ENCODE measurements at places on chromosomes 16 and 17.

GRCh38 chr16:81863630-81864352, 84.7 kb downstream of the PLCG2 start:
- no peak for DNase-seq

- DNase-seq = no peak
Measured at GRCh38 chr17:76137001-76137350, 4.1 kb downstream of the FOXJ1 start.

GRCh38 chr16:86342161-86342834, 168.0 kb upstream of the FOXF1 start:
- DNase-seq = no peak

DNA sequence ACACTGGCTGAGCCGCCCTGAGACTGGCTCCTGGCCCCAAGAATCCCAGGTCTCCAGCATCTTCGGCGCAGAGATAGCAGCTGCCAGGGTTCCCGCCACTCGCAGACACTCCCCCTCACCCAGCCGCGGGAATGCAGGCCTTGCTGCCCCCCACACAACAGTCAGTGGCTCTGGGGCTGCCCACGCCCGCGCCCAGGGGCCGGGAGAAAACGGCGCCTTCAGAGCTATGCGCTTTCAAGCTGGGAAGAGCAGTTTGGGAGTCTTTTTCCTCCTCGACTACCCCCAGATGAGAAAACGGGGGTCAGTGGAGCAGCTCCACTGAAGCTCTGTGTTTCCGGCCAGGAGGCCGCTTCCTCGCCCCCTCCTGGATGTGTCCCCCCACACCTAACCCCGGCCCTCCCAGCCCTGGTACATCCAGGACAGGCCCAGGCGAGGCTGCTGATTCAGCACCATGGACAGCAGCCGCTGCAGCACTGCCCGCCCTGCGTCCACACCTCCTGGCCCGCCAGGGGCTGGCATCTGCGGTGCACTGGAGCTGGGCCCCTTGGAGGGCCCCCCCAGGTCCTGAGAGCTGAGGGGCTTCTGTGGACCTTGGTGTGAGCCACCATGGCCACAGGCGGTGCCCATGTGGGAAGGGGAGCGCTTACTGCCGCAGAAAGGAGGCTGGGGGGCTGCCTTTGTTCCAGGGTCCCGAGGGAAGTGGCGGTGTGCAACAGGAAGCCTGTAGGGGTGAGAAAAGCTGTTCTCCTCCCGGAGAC, 35.7 kb downstream of the CACNA1H start:
- no peak for DNase-seq

GRCh38 chr17:6603744-6604325, 36.7 kb downstream of the KIAA0753 start:
- DNase-seq = no peak

- no peak for DNase-seq
Measured at GRCh38 chr16:12546918-12547607, 256.6 kb downstream of the CPPED1 start.

DNA sequence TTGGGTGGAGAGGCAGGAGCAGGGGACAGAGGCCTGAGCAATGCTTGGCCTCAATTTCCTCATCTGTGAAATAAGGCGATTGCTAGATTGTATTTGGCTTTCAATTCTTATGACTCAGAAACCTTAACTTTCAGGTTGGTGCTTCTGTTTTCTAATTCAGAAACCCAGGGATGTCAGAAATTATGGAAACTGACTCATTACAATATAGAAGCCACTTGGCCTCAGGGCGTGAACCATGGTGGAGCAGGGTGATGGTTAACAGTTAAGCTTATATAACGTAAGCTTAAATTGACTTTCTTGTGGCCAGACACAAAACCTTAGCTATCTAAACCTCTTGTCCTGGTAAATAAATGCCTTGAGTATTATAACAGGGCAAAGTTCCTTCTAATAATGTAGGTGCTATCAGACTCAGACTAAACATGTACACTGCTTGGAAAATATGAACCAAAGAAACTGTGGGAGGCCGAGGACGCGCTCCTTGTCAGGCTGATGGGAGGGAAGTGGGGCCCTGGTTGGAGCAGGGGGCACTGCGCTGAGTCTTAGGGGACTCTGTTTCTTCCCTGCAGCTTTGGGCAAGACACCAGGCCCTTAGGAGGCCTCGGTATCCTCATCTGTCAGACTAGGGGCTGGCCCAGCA, 17.1 kb upstream of the SREBF1 start:
- no peak for DNase-seq

DNA sequence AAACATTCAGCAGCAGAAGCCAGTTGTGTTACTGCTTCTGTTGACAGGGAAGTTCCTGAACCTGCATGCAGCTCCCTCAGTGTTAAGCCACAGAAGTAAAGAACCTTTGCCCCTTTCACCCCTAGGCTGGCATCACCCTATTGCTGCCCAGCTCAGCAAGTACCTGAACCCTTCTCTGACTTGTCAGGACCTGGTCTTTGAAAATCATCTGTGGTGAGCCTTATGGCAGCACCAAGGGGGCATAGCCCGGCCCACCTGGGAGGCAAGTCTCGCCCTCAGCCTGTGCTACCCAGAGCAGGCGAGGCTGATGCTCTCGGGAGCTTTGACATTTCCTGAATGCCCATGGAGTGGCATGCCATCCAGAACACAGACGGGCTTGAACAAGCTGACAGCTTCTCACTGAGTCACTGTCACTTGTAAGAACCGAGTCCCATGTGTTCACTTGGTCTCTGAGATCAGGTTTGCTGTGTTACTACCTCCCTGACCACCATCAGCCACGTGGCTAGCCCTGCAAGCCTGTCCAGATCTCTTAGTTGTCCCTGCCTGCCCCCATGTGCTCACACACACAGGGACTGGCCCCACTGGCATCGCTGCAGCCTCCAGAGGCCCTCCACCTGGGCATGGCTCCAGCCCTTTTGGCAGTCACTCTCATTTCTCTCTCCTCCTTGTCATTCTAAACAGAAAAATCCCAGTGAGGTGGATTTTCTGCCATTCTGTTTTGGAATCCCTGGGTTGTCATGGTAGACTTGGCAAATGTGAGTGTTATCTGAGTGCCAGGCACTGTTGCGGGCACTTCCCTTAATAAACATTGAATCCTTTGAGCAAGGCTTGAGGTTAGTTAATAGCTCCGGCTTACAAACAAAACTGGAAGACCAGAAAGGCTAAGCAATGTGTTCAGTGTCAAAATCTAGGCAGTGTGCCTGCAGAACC, 2.9 kb upstream of the CARMIL2 start:
- peak; percentile 22 for DNase-seq

DNA sequence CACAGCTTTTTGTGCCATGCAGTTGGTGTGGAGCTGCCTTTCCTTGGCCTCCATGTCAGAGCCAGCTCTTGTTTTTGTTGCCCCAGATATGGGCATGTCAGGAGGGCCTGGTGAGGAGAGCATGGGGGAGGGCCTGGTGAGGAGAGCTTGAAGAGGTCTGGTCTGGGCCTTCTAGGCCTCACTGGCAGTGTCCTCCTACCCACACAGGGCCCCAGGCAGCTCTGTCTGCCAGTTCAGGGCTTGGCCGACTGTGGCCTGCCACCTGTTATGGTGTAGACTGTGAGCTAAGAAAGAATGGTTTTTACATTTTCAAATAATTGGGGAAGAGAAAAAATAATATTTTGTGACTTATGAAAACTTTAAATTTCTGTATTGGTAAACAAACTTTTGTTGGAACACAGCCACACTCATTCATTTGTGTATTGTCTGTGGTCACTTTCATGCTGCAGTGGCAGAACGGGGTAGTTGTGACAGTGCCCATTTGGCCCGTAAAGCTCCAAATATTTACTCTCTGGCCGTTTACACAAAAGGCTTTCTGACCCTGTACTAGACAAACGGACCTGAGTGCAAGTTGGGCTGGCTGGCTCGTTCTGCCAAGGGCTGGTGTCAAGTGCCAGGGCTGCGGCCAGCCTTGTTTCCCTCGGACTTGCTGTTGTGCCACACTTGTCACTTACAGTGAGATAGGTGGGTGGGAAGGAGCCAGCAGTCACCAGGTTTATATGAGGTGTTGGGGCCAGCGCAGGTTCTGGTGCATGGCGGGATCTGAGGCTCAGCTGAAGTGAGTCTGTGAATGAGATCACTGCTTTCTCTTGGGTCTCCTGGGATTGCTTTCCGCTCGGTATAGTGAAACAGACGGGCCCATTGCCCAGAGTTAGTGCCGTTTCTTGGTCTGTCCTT, 18.2 kb downstream of the PGS1 start:
- DNase-seq = no peak

- no peak for DNase-seq
Measured at GRCh38 chr16:77509796-77510195, 75.0 kb upstream of the ADAMTS18 start.

DNA sequence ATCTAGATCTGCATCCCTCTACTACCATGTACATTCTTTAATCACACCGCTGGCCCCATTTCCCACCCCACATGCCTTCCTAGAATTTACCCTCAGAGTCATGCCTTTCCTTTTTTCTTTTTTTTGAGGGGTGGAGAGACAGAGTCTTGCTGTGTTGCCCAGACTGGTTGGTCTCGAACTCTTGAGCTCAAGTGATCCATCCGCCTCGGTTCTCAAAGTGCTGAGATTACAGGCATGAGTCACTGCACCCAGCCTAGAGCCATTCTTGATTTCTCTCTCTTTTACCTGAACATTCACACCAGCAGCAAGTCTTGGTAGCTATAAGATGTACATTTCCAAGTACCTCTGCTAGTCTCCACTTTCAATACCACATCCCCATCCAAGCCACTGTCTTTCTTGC, 2.1 kb downstream of the PAGR1 start:
- DNase-seq = no peak

DNA sequence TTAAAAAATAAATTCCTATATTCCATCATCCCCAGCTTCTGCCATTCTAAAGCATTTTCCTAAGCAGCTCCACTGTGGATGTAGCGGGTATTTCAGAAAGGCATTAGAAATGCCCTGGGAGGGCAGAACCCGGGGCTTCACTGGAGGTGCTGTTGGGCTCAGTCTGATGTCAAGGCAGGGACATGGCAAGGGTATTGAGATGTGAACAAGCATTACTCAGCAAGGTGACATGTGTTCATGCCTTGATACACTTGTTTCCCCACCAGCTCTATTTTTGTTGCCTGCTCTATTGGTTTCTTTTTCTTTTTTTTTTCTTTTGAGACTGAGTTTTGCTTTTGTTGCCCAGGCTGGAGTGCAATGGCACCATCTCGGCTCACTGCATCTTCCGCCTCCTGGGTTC, 35.7 kb downstream of the ABCC1 start:
- DNase-seq = no peak

DNA sequence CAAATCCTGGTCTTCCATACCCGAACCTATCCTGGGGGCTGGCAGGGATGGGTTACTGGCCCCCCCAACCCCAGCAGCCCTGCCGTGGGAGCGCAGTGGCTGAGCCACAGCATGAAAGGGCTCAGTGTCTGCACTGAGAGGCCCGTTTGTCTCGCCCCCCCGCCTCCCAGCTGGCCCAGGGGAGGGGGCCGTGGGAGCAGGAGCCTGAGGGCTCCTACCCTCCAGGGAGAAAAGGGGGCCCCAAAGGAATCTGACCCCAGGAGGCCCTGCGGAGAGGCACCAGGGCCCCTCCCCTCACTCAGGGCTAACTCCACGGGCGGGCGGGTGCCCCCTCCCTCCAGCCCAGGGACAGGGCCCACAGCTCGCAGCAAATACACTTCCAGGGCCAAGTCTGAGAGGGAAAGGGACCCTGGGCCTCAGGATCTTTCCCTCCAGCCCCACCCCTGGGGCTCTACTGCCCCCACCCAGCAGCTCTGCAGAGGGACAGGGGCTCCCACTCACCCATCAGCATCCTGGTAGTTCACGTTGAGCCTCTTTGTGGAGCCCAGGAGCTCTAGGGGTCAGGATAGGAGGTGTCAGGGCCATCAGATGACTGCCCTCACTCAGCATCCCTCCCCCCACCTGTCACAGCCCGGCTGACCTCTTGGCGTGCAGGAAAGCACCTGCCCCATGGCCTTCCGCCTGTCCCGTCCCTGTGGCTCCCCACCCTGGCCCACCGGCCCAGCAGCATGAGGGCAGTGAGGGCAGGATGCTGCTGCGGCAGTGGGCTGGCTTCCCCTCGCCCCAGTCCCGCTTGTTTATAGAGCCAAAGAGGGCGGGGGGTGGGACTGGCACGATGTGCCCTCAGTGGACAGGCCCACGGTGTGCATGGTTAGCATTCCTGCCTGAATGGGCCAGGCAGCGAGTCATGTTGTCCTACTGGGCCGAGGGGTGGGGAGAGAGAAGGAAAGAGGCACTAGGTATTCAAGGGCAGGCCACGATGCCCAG, 7.3 kb downstream of the CASKIN2 start:
- no peak for DNase-seq

DNA sequence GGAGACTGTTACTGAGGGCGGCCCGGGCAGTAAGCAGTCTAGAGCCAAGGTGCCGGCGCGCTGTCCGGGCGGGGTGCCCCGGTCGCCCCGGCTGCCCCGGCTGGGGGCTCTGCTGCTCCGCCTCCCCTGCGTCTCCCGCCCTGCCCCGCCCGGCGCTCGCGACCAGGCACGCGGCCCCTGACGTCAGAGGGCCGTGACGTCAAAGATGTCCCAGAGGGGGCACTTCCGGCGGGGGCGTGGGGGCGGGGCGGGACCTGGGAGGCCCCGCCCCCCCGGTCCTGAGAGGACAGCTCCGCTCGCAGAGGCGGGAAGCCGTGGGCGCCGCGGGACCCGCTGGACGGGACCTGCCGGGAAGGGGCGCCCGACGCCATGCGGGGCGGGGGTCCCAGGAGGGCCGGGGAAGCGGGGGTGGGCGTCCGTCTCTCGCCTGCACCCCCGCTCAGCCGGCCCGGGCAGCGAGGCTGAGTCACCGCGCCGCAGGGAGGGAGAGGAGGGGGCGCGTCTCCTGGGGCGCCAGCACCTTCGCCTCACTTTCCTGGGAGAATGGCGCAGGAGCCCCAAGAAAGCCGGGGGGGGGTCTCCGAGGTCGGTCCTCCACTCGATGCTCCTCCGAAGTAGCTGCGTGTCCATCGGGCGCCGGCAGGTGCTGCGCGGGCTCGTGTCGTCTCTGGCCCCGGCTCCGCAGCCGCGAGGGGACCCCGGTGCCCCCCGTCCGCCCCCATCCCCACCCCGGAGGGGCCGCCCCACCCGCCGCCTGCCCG, 4.4 kb upstream of the HIC1 start:
- DNase-seq = peak; percentile 24

GRCh38 chr17:48529683-48530009, 1.2 kb downstream of the HOXB1 start:
- no peak for DNase-seq

DNA sequence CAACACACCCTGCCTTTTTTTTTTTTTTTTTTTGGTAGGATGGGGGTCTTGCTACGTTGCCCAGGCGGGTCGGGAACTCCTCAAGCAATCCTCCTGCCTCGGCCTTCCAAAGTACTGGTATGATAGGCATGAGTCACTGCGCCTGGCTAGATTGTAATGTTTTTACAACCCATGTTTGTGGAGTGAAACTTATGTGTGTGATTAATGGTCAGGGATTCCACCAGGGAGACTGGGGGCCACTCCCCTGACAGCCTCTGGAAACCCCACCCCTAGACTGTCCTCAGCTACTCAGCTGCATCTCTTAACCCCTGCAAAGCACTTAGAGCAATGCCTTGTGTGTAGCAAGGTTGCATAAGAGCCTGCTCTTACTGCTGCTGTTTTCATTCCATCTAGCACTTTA, 220.5 kb downstream of the PARN start:
- DNase-seq = no peak

DNA sequence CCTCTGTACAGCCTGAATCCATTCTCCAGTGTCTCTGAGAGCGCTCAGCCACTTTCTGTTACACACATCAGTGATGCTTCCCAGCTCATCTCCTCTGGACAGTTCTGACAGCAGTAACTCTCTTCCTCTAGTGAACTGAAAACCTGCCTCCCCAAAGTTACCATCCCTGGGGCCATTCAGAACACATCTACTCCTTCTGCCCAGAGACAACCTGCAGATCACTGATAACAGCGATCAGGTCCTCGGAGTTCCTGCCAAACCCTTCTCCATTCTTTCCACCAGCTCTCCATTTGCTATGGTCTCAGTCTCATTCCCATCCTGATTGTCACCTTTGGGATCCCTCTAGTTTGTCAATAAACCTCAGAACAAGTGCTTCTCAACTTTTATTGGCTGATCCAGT, 7.3 kb downstream of the ZZEF1 start:
- DNase-seq = no peak

All from NCI-H2081 (cell line).